Stimulated activated naive CD4-positive, alpha-beta T cell (primary cell): ENCODE measurements at places on chromosomes 13 and 19.

GRCh38 chr19:22918221-22918620 is 84.8 kb downstream of the ZNF728 start:
- DNase-seq, result no peak

DNA sequence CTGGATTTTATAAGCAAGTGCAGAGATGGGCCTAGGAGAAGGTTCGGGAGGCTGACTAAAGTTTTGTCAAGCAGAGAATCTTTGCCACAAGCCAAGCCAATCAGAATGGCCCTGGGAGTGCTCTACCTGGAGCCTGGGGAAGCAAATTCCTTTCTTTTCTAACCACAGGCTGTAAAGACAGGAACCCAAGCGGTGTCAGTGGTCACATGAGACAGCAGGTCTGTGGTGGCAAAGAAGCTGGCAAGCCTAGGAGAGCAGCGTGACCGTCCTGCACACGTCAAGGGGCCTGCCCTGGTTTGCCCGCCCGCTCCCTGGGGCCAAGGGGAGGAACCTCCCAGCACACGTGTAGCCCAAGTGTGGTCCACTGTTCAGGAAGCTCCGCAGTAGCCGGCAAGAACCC is 90.8 kb downstream of the IPO5 start:
- DNase-seq, result no peak

- no peak for DNase-seq
Measured at GRCh38 chr19:45283443-45284033, 32.5 kb downstream of the MARK4 start.

DNA sequence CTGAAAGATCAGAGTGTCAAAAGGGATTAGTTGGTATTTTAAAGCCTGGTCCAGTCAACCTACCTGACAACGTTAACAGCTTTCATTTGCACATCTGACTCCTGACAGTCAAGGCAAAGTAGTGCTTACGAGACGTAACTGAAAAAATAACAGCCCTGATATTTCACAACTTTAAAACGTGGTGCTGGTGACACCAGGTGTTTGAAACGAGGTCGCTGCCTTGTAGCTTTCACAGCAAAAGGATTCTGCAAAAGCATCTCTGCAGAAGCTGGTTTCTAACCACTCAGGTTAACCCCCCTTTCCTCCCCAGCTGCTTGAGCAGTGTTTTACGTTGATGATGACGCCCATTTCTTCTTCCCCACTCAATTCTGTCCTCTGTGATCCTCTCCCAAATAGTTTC is 23.3 kb downstream of the GGACT start:
- no peak for DNase-seq

GRCh38 chr13:60583911-60584753 is 187.1 kb downstream of the TDRD3 start:
- no peak for DNase-seq

GRCh38 chr13:21871919-21872318 is 201.0 kb downstream of the FGF9 start:
- no peak for DNase-seq

GRCh38 chr13:31172535-31172934 is 10.8 kb upstream of the HSPH1 start:
- no peak for DNase-seq

GRCh38 chr13:22278336-22278929 is 607.6 kb downstream of the FGF9 start:
- peak; percentile 29 for DNase-seq

DNA sequence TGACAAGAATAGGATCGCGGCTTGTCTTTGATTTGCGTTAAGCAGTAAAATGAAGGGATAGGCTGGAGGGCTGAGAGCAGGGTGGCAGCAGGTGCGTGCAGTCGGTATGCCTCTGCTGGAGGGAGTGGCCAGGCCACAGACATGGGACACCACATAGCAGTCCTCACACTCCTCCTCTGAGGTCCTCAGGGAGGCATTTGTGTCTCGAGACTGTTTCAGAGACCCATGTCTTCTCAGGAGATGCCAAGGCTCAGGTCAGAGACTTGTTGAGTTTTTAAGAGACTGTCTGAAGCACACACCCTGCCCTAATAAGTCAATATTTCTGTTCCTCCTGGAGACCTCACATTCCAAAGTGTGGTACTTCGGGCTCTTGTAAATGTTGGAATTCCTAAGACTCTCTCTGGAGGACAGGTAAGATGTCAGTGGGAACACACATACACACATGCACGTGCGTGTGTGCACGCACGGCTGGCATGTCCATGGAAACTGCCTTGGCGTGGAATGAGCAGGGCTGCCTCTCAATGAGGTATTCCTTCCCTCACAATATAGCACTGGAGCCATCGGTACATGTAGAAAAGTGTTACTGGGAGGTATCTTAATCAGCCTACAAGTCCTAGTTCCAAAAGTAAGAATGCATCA is 46.4 kb downstream of the COL4A2 start:
- no peak for DNase-seq

DNA sequence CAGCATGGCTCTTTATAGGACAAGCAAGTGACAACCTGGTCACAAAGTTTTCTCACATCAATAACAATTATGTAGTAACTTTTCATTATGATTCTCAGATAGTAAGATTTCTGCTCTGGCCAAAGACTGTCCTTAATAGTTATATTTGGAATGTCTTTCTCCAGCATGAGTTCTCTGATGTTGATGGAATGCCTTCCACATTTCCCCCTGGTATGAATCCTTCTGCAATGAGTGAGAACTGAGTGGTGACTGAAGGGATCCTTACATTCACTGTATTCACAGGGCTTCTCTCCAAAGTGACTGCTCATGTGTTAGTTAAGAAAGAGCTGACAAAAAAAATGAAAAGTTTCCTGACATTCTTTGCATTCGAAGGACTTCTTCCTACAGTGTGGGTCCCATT is 13.2 kb downstream of the ZNF550 start:
- no peak for DNase-seq

DNA sequence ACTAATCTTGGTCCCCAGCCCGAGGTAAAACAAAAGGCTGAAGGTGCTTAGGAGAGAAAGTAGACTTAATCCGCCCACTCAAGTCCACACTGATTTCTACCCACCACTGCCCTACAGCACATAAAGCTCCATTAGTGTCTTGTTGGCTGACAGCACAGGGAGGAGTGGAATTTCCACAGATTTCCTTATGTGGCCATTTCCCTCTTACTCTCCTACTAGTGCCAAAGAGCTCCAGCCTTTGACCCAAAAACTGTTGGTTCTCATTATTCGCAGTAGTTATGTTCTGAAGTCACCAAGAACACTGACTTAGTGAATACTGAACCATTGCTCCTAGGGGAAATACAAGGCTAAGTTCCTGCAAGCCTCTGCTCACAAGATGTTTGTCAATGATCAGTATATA is 61.2 kb downstream of the RAB20 start:
- no peak for DNase-seq

- no peak for DNase-seq
Measured at GRCh38 chr19:35518313-35518712, 4.9 kb upstream of the DMKN start.

DNA sequence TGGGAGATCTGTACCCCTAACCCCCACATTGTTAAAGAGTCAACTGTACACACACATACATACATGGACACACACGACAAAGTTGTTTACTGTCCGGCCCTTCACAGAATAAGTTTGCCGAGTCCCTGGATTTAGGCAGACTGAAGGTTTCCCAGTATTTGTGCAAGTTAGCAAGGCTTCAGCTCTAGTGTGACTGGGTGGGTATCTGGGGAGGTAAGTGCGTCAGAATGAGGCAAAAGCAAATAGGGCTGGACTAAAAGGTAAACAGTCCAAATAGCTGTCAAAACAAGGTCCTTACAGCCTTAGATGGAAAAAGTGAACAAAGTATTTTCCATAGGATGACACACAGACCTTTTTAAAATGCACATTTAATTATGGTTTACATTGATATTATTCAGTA is 228.4 kb upstream of the UFM1 start:
- no peak for DNase-seq

GRCh38 chr13:20703780-20704458 is 420 bp downstream of the IL17D start:
- peak; percentile 74 for DNase-seq

GRCh38 chr13:91655731-91656130 is 257.3 kb downstream of the GPC5 start:
- DNase-seq, result no peak

GRCh38 chr13:44074611-44075010 is 194.9 kb downstream of the LACC1 start:
- no peak for DNase-seq

DNA sequence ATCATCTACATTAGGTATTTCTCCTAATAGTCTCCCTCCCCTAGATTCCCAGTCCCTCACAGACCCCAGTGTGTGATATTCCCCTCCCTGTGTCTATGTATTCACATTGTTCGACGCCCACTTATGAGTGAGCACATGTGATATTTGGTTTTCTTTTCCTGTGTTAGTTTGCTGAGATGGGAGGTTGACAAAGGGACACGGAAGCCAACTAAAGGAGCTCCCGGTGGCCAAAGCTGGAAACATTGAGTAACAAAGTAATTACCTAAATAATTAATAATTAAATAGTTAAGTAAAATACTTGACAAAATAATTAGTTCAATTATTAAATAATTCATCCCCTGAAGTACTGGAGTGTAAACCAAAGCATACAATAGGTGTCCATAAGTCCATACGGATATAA is 1.7 kb upstream of the PRR20A start:
- DNase-seq, result no peak

DNA sequence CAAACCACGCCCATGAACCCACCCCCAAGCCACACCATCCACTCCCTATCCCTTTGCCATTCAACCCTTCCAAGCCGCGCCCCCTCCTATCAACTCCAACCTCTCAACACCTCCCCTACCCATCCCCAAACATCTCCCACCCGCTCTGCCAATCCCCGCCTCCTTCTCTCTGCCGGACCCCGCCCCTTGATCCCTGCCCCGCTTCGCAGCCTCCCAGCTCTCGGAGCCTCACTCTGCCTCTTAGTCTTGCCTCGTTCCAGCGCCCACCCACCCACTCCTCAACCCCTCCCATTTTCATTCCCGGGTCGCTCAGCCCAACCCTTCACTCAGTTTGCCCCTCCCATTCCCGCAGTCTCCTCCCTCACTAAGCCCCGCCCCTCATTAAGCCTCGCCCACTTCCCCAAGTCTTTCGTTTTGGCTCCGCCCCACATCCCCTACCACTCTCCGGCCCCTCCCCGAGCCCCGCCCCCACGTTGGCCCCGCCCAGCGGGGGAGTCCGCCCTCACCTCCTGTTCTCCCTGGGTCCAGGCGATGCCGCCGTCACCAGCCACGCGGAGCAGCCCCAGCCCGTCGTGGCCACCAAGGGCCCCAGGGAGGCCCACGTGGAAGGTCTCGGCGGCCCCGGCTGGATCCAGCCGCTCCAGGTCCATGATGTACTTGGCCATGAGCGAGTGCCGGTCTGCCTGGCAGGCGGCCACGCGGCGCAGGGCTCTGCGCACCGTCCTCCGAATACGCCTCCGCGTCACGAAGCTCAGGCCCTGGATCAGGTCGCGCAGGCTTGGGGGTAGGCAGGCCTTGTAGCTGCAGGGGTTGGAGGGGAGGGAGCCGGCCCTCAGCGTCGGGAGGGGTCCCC is 5.7 kb downstream of the JAK3 start:
- peak; percentile 44 for DNase-seq

DNA sequence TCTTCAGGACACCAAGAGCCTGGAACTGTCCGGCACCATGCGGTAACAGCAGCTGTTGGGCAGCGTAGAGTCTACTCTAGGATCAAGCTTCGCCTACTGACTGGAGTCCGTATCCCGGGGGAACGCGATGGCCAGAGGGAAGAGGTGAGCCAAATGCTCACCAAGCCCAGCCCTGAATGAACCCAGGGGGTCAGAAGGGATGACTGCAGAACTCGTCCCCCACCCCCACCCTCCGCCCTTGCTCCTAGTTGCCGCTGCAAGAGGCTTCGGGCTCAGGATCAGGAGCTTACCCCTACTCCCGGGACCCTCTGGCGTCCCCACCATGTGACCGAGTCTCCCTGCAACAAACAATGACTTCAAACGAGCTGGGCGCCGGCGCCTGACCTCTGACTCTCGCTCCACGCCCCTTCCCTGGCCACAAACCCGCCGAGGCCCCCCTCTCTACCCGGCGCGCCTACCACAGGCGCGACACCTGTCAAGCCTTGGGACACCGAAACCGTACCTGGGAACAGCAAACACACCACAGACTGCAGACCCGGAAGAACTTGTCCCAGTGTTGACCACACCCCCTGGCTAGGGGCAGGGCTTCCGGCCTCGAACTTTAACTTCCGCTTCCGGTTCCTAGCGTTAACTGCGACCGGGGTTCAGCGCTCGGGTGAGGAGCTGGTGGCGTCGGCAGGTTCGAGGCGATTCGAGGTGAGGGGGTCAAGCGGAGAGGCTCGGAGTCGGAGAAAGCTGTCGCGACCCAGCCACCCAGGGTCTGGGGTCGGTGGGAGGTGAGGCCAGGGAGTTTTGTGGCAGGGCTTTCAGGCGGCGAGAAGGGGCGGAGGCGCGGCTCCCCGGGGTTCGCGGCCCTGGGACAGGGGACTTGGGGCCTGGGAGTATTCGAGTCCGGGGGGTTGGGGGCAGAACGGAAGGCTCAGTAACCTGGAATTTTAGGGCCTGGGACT is at the start of gene UBL5:
TSS of gene UBL5 (plus strand) at position 630 of the 950 bp plus-strand sequence. CDS start 420 bp downstream, outside the sequence.
- peak; percentile 84 for DNase-seq

- DNase-seq, result peak; percentile 68
Measured at GRCh38 chr19:6890938-6891337, 3.6 kb downstream of the ADGRE1 start.

DNA sequence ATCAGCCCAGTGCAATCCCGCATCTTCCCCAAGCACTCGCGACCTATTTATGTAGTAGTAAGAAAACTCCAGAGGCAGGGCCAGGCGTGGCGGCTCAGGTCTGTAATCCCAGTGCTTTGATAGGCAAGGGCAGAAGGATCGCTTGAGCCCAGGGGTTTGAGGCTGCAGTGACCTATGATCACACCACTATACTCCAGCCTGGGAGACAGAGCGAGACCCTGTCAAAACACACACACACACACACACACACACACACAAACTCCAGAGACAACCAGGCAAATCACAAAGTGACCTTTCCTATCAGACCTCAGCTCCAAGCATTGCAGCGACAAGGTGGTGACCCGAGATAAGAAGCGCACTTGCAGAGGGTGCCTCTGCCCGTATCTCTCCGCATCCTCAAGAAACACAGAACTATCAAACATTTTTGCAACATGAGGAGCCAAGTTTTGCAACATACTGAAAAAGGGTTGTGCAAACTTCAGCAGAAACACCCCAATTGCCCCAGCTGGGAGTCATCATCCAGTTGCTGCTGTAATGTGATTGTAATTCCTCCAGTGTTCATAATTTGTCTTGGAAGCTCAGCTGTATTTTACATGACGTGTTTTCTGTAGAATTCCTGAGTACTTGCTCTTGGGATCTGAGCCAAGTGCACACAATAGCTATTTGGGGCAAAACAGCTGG is 8.7 kb upstream of the KLF2 start:
- no peak for DNase-seq

GRCh38 chr13:25570185-25570584 is 198.4 kb downstream of the ATP8A2 start:
- no peak for DNase-seq
